ENCODE measurements at places on chromosomes 11 and 22. TPM values are rescaled to one million over a fixed set of nuclear protein-coding genes. Genes with fewer than 3 reads are reported as not detected.

Gene ATXN10
- total RNA-seq: 148 TPM

Gene NTM
- 1.0 TPM for total RNA-seq

Gene FADS1
- total RNA-seq: 24.1 TPM

- DNase-seq: no peak
Measured at GRCh38 chr11:23425381-23425780, 565.1 kb upstream of the CCDC179 start.

DNA sequence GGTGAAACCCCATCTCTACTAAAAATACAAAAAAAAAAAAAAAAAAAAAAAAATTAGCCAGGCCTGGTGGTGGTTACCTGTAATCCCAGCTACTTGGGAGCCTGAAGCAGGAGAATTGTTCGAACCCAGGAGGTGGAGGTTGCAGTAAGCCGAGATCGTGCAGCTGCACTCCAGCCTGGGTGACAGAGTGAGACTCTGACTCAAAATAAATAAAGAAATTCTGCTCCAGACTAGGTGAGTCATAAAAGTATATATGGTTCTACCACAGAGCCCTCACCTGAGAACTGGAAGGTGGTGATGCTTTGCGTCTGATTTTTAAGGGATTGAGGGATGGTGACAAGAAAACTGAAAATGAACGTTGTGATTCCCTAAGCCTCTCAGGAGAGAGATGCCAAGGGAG is 58.4 kb downstream of the NTM start:
- DNase-seq: no peak

DNA sequence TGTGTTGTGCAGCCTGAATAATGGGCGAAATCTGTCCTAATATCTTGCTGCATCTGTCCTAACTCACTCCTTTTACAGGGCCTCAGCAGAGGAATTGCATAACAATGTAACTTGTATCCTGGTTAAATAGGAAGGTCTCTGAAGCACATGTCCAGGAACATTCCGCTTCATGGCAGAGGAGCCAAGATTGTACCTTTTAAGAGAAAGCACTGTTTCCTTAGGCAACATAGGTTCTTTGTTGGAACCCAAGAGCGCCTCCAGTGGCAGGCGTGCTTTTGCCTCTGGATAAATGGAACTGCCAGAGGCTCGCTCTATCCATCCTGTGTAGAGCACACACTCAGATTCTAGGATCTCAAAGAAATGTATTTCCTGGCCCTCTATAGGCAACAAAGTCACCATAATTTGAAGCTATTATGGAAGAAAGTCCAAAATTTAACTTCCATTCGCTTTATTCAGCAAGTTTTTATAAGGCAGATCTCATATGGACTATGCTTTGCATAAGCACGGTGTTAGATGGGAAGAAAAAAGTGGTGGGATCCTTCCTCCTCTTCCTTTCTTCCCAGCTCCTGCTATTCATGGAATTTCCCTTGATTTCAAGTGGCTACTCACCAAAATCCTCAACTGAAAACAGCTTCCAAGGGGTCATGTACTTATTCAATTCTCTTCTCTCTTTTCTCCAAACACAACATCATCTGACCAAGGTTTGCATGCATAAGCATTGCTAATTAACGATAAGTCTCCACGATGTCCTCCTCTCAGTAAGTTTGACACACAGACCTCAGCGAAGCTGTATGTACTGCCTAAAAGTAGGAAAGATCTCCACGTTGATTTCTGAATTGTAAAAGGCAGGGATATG is at the start of gene BLID:
TSS of gene BLID (minus strand) at position 692 of the 856 bp plus-strand sequence. CDS start at position 399, 293 bp downstream.
- peak; percentile 30 for DNase-seq

DNA sequence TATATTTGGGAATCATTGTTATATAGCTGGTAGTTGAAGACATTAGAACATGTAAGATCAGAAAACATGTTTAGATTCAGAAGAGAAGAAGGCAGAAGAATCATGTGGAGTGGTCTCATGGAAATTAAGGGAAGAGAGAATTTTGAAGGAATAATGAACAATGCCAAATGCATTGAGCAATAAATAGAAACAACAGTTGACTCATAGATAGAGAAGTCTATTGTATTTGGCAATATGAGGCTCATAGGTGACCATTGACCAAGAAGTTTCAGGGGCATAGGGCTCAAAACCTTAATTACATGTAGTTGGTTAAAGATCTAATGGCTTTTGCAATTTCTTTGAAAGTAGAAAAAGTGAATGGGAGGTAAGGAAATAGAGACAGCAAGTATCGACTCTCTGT is 123.9 kb downstream of the PAX6 start:
- DNase-seq: no peak

DNA sequence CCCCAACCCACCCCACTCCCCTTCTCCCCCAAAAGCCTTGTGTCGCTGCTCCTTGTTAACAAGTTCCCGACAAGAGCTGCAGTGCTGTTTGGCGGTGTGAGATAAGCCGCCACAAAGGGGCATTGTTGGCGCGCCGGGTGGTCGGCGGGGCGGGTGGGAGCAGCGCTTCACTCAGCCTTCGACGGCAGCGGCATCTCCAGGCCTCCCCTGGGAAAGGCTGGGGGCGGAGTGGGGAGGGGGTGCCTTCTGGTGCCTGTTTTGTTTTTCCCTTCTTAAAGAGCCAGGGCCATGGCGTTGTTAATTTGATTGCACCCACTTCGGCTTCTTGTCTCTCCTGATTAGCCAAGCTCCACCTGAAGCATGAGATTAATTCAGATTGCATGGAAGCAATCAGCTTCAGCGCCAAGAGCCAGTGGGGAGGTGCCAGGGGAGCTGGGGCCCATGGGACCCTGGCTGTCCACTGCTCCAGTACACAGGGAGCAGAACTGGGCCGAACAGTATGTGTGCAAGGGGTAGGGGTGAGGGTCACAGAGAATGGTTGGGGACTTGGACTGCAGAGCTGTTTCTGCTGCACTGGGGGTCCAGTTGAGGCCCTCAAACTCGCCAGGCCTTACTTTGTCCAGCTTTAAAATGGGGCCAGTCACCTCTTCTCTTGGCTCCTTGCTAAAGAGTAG is 165.1 kb downstream of the CEP164 start:
- DNase-seq: no peak

GRCh38 chr11:124536520-124536919 is 6.9 kb downstream of the OR8B12 start:
- DNase-seq: peak; percentile 30

DNA sequence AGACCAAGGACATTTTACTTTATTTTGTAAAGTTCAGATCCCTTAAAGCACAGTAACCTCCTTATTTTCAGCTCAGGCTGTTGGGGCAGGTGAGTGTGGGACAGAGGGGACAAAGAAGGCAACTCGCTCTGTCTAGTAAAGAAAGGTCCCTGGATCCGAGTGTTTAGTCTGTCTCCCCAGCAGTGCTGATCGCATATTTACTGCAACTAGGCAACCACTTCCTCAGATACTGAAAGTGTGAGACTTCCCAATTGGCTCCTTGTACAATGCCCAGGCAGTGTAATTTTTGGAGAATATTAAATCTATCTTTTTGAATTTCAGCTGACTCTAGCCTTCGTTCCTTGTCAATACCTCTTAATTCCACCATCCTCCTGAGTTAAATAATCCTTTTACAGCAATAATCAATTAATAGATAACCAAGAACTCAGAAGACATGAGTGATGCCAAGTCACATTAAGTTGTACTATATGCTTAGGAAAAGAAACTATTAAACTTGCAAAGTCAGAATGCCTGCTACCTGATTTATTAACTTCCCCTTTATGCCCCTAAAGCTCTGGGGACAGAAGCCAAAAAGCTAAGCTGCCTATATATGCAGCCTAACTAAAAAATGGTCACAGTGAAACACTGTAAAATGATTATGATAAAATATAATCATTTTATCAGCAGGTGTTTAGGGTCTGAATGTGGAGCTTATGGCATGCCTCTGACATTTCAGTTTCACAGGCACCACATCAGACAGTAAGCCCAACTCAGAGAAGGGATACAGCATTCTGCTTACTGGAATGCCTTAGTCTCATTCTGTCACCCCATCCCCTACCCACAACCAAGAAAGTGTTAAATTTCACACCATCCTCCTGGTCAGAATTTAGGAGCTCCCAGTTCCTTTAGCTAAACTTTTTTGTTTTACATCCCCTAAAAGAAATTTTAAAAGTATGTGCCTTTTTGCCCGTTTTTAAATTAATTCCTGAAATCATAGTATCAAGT is 138.7 kb downstream of the TRIM44 start:
- DNase-seq: no peak

DNA sequence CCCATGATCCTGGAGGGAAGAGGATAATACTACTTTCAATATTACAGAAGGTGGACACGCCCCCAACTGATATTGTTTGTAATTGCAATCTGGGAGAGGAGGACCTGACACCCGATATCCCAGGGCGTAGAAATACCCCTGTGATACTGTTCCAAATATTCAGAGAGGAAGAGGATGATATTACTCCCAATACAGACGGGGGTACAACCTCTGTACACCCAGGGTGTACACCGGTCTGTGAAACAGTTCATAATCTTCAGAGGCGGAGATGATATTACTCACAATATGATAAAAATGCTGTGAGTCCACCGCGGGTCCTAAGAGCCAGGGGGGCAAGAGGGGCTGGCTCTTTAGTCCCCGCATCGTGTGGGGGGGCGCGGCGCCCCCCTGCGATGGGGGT is 57.2 kb upstream of the ALDH3B2 start:
- no peak for DNase-seq

GRCh38 chr11:47438721-47439120 is 10.2 kb downstream of the RAPSN start:
- DNase-seq: no peak

DNA sequence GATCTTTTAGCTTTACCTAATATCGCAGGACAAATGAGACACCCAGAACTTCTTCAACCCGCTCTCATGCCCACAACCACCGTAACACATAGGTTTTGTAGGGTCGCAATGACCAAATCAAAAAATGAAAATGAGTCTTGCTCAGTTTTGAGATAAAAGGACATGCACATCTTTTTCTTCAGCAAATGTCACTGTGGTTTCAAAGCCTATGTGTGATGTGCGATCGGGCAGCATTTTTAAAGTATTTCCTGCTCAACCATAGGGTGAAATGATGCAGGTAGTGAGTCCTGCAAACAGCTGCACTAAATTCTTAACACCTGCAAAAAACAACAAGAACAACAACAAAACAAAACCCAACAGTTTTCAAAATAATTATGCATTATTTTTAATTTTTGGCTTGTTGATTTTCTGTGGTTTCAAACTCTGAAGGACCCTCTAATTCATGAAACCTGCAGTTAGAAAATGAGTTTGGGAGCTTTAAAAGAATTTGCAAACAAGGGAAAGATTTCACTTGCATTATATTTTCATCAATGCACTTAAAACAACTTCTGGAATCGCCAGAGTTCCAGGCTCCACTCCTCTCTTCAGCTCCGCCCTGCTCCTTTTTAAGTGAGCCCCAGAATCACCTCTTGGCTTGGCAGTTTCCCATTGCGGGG is 79.4 kb downstream of the PRR5L start:
- no peak for DNase-seq

DNA sequence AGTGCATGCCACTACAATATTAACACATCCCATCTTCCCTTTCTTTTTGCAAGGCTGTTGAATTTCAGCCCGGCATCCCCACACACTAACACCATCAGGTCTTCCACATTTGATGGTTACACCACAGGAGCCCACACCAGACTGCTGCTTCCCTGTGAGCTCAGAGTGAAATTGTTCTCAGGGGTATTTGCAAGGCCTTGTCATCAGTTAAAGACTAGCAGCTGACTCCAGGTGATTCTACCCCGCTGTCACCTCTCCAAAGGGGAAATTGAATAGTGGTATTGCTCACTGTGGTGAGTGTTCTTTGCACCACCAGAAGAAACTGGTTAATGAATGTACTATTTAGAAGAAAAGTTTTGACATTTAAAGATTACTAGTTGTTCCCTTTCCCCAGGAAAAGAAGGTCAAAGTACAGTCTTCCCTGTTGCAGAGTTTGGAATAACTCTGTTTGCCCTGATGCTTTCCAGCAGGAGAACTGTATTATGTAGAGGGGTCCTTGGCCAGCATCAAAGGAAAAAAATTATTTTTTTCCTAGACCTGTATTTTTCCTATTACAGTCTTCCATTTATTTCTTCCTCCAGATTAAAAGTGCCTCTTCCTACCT is 41.9 kb downstream of the BID start:
- no peak for DNase-seq

- no peak for DNase-seq
Measured at GRCh38 chr11:69807106-69807815, 12.0 kb downstream of the FGF3 start.

DNA sequence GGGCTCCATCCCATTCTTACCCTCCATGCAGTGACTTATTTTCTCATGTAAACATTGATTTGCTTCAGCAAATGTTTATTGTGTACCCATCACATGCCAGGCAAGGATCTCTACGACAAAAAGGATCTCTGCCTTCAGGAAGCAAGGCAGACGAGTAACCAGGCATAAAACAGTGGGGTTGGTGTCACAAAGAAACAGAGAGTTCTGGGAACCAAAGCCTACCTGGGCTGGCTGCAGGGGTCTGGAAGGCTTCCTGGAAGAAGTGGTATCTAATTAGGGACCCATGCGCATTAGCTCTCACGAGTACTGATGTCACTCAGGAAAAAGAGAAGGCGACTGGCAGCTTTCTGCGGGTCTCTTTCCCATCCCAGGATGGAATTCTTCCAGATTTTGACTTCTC is 44.5 kb downstream of the KIAA1671 start:
- no peak for DNase-seq

GRCh38 chr11:92482492-92483060 is 258.0 kb downstream of the FAT3 start:
- DNase-seq: no peak

DNA sequence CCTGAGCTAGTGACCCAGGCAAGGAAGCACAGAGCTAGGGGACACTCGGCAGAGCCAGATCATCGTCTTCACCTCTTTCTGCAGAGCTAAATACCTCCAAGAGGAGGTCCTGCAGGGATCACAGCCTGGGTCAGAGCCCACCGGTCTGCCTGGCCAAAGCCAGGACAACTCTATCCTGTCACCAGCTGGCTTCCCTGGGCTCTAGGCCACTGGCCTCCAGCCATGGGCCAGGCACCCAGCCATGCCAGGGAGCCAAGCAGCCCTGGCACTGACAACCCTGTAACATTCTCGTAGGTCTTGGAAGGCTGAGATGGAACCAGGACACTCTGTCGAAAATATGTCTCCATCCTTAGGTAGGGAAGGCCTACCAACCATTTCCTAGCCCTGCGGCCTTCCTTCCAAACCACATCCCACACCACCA is 270.1 kb downstream of the BUD13 start:
- DNase-seq: peak; percentile 46

All from left ventricle myocardium inferior (tissue), 1 donor.